ENCODE measurements at places on chromosomes 7 and 10.

GRCh38 chr7:111639934-111640333 is 77.6 kb upstream of the IMMP2L start:
- DNase-seq: no peak

DNA sequence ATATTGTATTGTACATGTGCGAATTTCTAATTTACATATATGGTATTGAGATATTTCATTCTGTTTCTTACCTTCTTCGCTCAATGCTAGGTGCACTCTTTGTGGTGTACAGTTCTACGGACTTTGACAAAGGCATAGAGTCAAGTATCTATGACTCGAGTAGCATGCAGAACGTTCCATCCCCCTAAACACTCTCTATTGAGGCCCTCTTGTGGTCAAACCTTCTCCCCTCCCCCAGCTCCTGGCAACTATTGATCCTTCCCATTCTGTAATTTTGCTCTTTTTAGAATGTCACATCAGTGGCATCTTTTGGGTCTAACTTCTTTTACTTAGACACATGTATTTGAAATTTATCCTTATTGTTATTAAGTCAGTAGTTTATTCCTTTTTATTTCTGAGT is 30.7 kb upstream of the GDF10 start:
- no peak for DNase-seq

DNA sequence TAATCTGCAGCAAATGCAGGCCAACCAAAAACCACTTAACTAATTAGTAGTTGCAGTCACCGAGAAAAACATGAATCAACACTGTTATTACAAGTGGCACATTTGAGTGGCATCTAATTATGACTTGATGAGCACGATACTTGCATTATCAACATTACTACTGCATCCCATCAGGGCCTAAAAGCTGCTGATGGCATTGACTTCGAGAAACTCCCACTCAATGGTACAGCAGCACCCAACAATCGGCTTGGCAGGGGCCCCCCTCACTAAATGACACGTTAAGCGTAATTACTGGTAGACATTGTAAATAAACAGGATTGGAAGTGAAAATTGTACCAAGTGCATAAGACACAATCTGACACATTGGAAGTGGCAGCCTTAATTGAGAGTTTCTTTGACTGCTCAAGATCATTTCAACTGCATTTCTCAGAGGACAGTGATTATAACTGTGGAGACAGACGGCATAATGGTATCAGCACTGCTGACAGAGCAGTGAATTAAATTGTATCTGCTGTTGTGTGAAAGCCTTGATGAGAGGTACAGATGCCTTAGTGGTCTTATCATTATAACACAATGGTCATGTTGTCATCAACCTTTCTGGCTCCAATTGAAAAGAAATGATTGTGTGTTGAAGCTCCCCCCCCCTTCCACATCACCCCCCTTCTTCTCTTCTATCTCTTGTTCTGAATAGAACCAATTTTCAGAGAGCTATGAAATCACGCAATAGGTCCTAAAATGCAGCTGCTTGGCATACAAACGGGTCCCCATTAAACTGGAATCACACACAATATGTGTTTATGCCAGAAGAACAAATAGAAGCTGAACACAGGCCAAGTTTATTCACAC is 43.4 kb downstream of the SHTN1 start:
- no peak for DNase-seq

GRCh38 chr7:34156336-34156735 is 251.0 kb downstream of the BMPER start:
- DNase-seq: no peak

GRCh38 chr10:11225935-11226334 is 208.3 kb downstream of the CELF2 start:
- DNase-seq: peak; percentile 70

DNA sequence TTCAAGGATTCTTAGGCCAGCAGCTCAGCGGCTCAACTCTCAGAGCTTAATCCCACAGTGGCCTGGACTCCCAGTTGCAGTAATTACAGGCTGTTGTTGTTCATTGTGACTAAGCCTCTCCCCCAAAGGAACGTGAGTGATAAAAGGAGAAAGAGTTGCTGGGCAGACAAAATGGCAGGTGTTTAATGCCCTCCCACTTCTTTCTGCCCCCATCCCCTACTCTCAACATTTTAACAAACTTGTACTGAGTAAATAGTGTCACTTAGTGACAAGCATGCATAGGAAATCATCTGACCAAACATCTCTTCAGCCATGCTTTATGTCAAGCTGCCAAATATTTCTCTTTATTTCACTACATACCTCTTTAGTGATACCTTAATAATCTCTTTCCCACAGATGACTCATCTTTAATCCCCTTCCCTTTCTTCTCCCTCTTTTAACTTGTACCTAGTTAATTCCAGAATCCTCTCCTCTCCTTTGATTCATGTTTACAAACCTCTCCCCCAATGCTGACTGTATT is 12.4 kb upstream of the MTERF1 start:
- DNase-seq: no peak

- no peak for DNase-seq
These were observed 221.3 kb downstream of the MAD1L1 start for GRCh38 chr7:2011266-2012043.

DNA sequence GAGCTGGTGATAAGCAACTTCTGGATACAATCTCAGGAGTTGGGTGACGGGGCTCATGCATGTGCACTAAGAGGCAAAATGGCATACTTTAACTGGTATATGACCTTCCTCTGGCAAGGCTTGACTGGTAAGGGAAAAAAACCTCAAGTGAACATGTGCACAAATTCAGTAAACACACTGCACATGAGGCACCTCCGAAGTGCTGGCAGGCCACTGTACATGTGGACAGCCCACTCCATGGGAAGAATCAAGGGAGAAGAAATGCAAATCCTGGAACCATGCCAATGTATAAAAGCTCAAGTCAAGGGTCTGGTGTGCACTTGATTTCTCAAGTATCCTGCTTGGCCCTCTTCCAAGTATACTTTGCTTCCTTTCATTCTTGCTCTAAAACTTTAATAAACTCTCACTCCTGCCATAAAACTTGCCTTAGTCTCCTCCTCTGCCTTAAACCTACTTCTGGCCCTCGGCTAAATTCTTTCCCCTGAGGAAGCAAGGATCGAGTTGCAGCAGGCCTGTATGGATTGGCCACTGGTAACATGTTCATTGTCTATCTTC is 167.2 kb downstream of the RAMP3 start:
- no peak for DNase-seq

DNA sequence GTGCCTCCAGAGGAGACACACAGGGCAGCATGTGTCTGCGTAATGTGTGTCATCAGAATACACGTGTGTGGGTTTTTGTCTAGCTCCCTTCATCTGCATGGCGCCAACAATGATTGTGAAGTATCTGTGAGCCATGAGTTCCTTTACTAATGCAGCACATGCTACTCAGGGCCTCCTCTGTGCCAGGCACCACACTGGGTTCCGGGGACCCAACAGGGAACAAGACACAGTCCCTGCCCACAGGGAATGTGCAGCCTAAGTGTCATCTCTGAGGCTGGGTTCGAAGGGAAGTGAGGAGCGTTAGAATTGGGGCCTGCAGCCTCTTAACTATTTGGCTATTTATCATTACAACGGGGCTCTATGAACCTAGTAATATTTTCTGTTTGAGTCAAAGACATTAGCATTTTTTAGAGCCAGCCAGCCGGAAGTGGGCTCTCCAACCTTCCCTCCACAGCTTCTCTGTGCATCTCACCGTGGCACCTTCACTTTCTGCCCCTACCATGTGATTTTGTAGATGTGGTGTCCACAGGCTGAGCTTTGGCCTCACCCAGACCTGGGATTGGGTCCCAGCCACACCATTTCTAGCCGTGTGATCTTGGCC is 43.9 kb upstream of the SRGN start:
- DNase-seq: peak; percentile 42

Data from CD4-positive, alpha-beta T cell treated with Interleukin-12 subunit alpha and Interleukin-12 subunit beta, for 1 hour (primary cell).